ENCODE measurements at places on chromosomes 6 and 20.
A peak's percentile ranks its signal among the peaks of the same experiment; 100 is the strongest.

GRCh38 chr6:112015725-112016124 lies 38.2 kb upstream of the CCN6 start:
- DNase-seq = no peak

DNA sequence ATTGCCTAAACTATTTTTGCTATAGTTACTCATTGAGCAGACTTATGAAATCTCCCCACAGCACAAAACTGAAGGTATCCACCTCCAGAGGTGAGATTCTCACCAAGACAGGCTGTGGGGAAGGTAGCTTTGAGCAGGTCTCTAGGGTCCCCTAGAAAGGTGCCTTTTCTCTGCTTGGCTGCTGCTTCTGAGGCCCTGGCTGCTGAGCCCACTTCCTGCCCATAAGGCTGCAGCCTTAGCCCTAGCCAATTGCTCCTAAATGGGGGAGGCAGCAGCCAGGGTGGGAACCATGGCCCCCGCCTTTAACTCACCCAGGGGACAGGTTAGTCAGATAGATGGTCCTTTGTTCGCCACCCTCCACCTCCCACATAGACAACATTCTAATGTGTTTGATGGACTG lies 3.6 kb downstream of the NT5E start:
- no peak for DNase-seq

DNA sequence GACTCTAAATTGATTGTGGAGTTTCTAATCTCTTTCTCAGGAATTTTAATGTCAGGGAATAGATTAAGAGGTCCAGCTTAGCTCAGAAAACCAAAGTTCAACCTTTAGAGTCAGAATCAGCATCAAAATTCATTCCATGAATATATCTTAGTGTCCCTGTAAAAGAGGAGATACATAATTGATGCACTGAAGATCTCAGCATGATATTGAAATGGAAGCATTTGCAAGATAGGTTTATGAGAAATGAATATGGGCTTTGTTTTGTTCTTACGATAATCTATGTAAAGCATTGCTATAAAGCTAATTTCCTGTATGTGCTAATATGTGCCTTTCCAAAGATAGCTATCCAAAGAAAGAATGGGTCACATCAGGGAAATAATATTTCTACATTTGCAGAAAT lies 404.5 kb upstream of the HSF2 start:
- no peak for DNase-seq

- no peak for DNase-seq
Observed at GRCh38 chr6:39568896-39569295, 156.3 kb downstream of the KIF6 start.

DNA sequence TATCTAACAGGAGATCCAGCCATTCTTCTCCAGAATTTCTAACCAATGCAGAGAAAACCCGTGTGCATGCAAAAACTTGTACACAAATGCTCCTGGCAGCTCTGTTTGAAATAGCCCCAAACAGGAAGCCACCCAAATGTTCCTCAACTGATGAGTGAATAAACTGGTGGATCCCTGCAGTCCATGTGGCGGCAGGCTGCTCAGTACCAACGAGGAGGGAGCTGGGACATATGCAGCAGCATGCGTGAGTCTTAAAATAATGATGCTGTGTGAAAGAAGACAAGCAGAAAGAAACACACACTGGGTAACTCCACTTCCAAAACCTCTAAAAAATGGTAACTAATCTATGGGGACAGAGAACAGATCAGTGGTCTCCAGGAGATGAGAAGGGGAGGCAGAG lies 542.1 kb upstream of the AGPAT4 start:
- DNase-seq = no peak

GRCh38 chr6:168009331-168009730 lies 11.9 kb downstream of the KIF25 start:
- no peak for DNase-seq

DNA sequence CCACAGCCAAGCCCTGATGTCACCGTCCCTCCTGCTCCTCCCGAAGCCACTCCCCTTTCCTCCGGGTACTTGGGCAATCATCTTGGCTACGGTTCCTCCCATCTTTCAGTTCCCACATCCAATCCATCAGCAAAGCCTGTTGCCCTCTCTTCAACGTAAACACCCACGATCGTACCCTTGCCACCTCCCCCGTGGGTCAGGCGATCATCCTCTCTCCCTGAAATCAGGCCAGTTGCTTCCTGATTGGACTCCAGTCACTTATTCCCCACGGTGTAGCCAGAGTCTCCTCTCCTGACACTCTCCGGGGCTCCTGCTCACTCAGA lies 44.5 kb downstream of the SULF2 start:
- DNase-seq = no peak

DNA sequence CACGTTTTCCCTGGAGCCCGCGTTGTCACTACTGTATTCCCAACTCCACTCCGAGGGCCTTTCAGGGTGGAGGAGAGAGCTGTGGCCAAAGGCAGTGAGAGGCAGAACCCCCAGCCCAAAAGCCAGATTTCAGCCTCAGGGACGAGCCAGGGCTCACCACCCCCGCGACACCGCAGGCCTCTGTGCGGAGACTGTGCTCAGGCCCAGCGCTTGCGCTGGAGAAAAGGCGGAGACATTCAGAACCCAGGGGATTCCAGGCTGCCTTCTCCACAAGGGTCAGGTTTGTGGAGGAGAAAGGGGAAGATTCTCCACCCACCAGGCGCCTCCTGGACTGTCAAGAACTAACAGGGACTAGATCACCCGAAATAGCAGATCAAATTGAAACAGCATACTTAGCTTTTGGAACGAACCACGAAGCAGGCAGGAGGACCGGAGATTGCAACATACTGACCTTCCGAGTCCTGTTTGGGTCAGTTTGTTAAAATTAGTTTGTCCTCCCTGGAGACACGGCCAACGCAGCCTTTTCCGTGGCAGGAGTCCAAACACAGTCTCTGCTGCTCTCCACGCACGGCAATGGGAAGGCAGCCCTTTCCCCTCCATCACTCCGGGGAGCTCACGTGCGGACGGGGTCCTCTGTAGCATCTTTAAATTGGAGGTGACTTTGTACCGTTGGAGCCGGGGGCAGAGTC lies 14.4 kb downstream of the DLL1 start:
- peak; percentile 61 for DNase-seq

GRCh38 chr20:1934156-1934555 lies 38.9 kb downstream of the SIRPA start:
- DNase-seq = no peak

GRCh38 chr6:73388433-73388799 lies 6.2 kb upstream of the DDX43 start:
- no peak for DNase-seq

GRCh38 chr6:99362678-99363268 lies 13.3 kb upstream of the FAXC start:
- no peak for DNase-seq

DNA sequence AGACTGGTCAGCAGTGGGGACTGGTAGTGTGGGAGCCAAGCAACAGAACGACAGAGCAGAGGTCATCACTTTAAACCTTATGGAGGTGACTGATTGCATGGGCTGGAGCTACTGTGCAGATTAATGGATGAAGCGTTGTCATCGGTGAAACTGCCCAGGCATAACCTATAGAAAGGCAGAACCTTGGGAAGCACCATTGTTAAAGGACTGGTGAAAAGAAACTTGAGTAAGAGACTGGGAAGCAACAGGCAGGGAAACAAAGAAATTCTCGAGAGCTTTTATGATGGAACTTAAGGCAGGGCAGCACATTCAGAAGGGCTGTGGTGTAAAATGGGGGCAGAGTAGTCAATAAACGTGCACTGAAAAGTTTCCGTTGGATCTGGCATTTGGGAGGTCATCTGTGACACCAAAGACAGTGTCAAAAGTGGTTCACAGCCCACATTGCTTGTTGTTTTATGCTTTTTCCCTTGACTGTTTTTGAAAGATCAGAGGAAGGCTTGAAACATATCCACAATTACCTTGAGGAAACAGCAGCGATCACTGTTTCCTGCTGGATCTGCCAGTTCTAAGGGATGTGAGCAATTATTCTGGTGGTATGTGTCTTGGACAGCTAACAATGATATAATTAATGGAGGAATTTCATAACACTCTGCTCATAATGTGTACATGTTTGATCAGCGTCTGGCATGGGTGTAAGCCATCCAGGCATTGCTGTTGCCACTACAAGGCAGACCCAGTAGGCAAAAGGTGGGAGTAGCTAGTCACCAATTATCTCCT lies 62.7 kb downstream of the LRRC1 start:
- DNase-seq = no peak

DNA sequence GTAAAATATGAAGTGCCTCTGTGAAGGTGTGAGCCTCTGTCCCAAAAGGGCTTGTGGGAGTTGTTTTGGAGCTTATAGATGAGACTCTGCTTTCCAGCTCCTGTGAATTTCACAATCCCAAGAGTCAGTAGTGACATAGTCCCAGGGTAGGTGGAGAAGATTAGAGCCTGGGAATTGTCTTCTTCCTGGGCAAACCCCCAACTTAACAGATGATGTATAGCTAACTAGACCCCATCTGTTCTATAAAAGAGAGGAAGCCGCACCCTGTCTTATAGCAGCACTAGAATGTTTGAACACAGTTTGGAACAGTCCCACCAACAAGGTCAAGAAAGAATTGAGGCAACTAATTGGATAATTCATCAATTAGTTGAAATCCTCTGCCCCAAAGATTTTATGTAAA lies 294.7 kb downstream of the ZNF217 start:
- no peak for DNase-seq

DNA sequence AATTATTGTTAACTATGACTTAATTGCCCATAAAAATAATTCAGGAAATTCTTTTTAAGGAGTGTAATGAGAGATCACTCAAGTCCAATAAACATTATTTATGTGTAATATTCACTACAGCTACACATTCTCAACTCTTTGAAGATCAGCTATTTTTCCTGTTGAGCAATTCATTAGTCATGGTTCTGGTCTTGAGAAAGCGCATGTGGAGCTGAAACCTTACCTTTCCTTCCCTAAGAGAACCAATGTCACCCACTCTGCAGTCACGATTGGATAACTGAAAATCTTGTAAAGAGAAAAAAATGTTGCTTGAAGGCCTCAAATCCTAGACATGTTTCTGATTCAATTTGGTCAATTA lies 736.9 kb upstream of the MARCKS start:
- DNase-seq = no peak

GRCh38 chr6:85449818-85450759 lies at the start of gene NT5E:
Gene NT5E, plus strand, starts transcription at chr6:85450083. Its CDS starts 57 bp downstream, at chr6:85450140.
- peak; percentile 49 for DNase-seq

- DNase-seq = no peak
Observed at GRCh38 chr6:122818866-122819265, 29.8 kb downstream of the SMPDL3A start.

DNA sequence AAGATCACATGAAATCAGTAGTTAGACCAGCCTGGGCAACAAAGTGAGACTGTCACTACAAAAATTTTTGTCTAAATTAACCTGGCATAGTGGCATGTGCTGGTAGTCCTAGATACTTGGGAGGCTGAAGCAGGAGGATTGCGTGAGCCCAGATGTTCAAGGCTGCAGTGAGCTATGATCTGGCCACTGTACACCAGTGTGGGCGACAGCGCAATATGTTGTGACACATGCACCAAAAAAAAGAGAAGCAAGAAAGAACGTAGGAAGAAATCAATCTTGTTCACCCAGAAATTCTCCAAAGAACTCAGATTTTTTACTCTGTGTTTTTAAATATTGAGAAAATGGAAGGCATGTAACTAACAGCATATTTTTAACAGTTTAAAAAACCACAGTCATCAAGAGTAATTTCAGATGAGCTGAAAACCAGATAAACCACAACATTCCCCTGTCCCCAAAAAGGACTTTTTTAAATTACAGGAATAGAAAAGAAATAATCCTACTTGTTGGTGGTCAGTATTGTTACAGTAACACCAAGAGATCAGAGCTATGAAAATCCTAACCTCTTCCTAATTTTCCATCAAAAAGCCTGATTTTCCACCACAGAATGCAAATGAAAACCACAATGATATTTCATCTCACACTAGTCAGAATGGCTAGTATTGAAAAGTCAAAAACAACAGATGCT lies 240.2 kb downstream of the KHDC1L start:
- no peak for DNase-seq

GRCh38 chr20:38987777-38988176 lies 25.6 kb downstream of the DHX35 start:
- no peak for DNase-seq

DNA sequence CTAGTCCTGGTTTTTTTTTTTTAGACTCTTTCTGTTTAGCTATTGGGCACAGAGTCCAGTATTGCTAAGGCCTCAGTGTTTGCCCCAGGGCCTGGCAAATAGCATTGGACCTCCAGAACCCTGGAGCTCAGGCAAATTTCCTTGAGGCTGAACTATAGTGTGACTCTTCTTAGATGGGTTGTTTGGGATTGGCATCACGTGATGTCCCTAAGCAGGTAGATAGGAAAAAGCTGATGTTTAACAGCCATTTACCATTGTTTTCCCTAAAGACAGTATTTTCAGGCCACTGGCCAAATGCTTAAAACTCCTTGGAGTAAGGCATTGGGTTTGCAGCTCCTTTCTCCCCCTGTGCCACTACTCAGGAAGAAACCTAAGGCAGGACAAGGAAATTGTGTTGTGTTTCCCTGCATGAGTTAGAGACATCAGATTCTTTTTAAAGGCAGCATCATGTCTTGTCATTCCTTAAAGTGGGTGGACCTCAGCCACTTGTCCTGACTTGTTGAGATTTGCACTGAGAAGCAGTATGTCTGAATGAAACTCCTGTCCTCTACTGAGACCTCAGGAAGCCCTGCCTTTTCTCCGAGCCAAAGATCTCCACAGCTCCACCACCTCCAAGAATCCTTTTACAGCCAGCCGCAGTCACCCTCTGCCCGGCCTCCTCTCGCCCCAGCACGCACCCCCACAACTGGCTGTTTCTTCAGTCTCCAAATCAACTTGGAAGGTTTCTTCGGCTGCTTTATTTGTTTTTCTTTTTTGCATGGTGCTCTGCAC lies 46.2 kb upstream of the RNF144B start:
- no peak for DNase-seq

DNA sequence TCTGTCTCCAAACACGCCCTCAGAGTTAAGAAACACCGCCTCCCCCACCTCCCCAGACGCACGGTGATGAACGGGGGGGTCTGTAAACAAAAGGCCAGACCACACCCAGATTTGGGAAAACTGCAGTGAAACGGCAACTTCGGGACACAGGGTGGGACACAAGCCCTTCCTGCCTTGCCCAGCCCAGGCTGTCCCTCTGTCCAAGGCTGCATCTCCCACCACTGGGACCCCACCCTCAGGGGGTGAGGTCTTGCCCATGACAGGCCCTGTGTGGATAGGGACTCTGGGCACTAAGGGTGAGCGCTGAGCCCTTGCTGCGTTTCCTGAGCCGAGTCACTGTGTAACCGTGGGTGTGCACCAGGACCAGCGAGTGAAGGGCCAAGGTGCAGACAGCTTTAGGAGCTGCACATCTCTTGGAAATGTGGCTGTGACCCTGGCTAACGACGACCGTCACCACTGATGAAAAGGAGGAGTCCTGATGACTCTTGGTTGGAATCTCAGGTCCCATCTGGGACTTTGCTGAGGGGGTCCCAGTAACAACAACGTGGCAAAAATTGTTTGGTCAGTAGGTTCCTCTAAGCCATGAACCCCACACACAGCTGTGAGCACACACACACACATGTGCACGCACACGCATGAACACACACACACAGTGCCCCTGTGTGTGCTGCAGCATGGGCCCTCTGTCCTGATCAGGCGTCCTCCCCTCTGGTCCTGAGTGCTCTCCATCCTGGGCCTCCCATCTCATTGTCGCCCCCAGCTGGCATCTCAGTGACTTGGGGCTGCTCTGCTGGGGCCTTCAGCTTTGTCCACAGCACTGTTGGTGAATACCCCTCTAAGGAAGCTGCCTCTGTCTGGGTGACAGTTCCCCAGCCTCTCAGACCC lies 100.6 kb downstream of the RAMACL start:
- DNase-seq = no peak

GRCh38 chr20:43545837-43546578 lies 12.8 kb upstream of the SGK2 start:
- no peak for DNase-seq

All from adrenal gland (tissue), 19 donors.